ENCODE measurements at places on chromosomes 1 and 21.

GRCh38 chr1:87644579-87645190 is 316.0 kb downstream of the LMO4 start:
- peak; percentile 56 for DNase-seq

- no peak for DNase-seq
Measured at GRCh38 chr1:208335371-208336136, 91.4 kb upstream of the PLXNA2 start.

DNA sequence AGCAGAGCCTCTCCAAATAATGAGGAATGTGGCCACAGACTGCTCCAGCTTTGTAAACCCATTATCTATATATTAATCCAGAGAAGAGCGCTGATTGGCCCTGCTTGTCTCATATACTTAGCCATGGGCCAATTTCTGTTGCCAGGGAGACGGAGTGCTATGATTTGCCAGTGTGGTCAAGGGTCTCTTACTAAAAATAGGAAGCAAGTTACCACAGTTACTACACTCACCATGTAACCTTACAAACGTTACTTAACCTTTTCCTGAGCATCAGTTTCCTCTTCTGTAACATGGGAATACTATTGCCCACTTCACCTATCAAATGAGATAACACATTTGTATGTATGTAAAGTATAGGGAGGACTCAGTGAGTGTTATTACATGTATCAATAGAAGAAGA is 7.7 kb upstream of the S100A2 start:
- no peak for DNase-seq

DNA sequence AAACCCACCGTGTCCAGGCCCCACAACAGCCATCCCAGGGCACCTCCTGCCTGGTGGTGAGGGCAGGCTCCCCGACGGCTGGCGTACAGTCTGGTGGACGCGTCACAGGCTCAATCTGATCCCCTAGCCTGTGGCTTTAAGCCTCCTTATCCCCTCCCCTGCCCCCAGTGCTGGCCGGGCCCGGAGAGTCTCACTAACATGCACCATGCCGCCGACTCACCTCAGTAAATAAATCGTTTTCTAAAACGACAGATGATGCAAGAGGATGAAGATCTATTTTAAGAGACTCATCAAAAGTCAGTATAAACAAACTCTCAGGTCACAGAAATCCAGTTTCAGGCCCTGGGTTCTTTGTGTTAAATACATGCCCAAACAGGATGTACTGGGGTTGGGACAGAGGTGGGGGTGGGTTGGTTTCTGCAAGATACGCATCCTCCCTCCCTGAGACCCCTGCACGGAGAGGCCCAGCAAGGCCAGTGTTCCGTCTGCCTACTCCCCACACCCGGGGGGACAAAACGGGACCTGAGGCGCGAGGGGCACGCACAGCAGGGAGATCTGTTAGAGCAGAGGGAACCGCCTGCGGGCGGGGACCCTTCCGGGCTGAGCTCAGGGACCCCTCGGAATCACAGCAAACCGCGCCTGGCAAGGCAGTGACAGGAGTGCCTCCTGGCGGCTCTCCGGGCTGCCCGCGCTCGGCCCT is 3.1 kb downstream of the PANK4 start:
- DNase-seq: no peak

DNA sequence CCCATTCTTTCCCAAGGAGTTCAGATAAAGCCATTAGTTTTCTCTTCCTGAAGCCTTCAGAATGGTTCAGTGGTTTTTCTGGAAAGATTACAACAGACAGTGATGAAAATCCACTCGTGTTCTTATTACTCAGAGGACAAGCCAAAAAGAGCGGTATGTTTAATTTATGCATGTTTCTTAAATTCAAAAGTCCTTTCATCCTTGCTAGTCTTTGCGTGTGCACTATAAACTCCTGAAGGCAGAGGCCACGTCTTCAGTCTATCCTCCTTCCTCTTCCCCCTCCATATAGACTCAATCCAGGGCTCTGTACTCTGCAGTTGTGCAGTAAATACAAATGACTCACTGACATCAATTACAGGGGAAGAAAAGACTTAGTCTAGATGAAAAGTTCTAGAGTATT is 409.2 kb upstream of the PLXNA2 start:
- no peak for DNase-seq

DNA sequence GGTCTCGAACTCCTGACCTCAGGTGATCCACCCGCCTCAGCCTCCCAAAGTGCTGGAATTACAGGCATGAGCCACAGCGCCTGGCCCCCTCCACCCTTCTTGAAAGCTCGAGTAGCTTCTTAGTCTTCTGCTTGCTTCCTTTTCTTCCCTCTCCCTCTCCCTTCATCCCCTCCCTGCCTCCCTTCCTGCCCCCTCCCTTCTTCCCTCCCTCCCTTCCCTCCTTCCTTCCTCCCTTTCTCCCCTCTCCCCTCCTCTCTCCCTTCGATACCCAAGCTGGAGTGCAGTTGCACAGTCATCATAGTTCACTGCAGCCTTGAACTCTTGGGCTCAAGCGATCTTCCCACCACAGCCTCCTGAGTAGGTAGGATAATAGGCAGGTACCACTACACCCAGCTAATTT is 11.8 kb downstream of the KHDRBS1 start:
- no peak for DNase-seq

GRCh38 chr1:222373216-222373615 is 174.7 kb downstream of the HHIPL2 start:
- DNase-seq: no peak

DNA sequence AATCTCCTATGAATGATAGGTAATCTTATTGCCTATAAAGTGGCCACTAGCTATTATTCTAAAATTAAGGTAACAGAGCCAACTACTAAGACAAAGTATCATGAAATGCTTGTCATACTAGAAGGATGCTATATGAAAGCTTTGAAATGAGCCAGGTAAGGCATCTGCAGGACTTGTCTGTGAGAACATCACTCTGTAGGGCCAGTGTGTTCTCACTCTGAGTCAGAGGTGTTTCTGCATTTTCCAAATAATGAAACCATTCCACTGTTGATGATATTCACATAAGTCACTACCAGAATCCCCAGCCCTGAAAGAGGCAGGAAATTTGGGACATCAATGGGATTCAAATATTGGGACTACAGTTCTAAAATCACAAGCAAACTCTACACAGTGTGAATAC is 25.8 kb upstream of the GBP5 start:
- DNase-seq: no peak

DNA sequence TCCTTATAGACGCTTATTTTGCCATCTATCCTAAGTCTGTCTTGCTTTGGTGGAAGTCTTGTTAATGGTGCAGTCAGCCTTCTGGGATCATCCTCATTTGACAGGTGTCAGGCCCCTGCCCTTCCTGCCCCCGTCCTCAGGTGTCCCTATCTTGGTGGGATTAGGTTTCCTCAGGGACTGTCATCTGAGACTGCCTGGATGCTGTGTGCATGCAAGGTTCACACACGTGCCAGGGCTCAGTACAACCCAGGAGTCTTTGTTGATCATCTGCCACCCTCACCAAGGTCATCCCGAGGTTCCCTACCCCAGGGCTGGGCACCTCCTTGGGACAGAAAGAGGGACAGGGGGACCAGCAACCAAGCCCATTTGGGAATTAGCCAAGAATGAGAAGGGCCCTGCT is 18.0 kb downstream of the PADI2 start:
- no peak for DNase-seq

- no peak for DNase-seq
Measured at GRCh38 chr1:116133696-116134475, 22.7 kb downstream of the MAB21L3 start.

DNA sequence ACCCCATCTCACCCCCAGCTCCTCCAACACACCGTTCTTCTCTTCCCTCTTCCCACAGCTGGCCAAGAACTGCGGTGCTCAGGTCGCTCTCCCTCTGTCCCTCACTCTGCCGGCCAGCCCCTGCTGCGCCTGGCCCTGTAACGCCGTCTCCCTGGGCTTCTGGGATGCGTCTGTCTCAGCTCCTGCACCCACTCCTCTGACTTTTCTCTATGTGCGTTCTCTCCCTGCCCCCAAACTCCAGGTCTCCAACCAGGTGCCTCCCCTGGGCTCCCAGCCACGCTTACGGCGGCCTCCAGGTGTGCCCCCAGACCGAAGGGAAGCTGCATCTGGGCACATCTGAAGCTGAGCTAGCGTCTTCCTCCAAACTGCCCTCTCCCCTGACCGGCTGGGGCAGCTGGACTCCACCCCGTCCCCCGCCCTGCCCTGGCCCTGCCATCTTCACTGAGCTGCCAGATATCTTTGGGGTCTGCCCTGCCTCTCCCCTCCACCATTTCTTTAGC is 2.6 kb downstream of the KRTAP10-12 start:
- DNase-seq: no peak

DNA sequence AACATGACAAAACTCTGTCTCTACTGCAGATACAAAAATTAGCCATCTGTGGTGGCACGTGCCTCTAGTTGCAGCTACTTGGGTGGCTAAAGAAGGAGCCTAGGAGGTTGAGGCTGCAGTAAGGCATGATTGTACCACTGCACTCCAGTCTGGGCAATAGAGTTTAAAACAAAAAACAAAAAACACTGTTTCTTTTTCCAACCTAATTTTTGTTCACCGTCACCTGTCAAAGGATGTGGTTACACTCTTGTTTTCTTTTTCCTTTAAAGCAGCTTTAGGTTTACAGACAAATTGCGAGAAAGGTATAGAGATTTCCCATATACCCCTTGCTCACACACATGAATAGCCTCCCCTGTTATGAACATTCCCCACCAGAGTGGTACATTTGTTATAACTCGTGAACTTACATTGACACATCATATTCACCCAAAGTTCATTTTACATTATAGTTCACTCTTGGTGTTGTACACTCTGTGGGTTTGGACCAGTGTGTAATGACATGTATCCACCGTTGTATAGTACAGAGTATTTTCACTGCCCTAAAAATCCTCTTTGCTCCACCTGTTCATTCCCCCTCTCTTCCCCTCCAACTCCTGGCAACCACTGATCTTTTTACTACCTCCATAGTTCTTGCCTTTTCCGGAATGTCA is 26.2 kb downstream of the SMG7 start:
- DNase-seq: no peak

- no peak for DNase-seq
Measured at GRCh38 chr1:11499601-11500331, 20.8 kb downstream of the DISP3 start.

DNA sequence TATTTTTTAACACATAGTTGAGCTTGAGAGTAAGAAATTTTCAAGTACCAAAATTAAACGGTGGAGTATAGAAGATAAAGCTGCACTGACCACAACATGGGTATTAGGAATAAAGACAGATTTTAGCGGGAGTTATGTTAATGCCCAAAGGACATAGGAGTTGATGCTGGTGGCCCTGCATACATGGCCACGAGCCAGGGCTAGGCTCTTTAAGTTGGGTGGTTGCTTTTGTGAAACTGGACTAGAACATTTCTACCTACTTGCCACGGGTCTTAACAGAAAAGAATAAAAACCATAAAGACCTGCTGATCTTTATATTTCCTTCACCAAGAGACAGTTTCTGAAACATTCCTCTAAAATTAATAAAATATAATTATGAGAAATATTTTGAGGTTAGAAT is 14.9 kb downstream of the EDEM3 start:
- DNase-seq: no peak

GRCh38 chr1:228405200-228405978 is 1.2 kb downstream of the TRIM11 start:
- no peak for DNase-seq

DNA sequence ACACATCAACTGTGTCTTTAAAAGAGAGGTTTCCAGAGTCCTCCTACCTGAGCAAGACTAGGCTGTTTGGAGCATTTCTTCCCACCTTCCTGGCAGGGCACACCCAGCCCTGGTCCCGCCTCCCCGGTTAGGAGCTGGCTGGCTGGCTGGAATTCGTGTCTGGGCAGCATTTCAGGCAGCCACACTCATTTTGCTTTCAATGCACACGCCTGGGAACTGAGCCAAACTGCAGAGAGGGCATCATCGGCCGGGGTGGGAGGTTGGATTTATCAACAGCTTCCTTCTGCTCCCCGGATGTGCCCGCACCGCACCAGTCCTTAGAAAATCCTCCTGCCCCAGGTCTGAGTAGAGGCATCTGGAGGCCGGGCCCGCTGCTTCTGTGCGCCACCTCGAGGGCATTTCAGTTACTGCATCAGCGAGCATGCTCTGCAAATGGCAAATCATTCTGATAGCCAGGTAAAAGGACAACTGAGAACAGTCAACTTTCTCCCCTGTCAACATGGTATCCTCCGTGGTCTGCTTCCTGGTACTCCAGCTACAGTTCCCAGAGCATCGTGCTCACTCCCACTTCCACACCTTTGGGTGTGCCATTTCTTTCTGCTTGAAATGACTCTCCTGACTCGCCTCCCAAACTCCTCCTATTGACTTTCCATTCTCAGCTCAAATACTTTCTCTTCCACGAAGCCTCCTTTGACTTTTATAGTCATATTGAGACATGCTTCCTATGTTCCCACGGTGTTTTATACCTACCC is 20.6 kb downstream of the TCEA3 start:
- DNase-seq: peak; percentile 94

Measured in AG08395 (cell line).